ENCODE measurements at places on chromosomes 12 and 14. TPM values are rescaled to one million over a fixed set of nuclear protein-coding genes. Genes with fewer than 3 reads are reported as not detected.

DNA sequence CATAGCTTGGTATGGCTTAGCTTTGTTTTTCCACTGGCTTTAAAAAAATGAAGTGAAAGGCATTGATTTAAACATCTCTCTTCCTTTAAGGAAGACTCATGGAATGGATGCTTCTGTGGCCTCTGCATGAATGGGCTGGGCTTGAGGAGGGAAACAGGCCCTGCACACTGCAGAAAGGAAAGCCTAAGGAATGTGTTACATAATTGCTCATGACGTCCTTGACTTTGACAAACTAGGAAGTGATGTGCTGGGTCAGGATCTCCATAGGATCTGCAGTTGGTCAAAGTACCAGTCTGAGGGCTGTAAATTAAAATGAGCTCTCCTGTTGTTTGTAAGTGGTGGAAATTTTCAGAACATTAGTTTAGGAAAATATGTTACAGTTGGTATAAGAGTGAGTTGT is 12.7 kb downstream of the SAMD4A start:
- no peak for DNase-seq

GRCh38 chr14:68408680-68409079 is 384.2 kb downstream of the ZFP36L1 start:
- no peak for DNase-seq

DNA sequence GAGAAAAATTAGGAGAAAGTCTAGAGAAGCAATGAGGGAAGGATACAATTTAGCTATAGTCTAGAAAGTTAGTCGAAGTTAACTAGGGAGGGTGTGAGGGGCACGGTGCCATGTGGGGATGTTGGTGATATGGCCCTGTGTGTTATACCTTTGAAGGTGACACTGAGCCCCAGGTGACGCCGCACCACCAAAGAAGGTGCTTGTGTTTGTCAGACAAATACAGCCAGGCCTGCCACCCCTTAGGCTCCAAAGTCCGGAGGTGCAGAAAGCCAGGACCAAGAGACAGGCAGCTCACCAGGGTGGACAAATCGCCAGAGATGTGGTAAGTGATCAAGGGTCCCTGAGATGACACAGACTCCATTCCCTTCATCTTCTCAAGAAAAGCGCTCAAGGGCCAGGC is 1.1 kb downstream of the C1S start:
- no peak for DNase-seq

The CLEC2A gene
- not detected for total RNA-seq
